Activated T-helper 1 cell treated with anti-CD3 and anti-CD28 coated beads, Interleukin-2, amount 50 U/mL, for 16 hours (primary cell): ENCODE measurements at places on chromosomes 6 and 20.

DNA sequence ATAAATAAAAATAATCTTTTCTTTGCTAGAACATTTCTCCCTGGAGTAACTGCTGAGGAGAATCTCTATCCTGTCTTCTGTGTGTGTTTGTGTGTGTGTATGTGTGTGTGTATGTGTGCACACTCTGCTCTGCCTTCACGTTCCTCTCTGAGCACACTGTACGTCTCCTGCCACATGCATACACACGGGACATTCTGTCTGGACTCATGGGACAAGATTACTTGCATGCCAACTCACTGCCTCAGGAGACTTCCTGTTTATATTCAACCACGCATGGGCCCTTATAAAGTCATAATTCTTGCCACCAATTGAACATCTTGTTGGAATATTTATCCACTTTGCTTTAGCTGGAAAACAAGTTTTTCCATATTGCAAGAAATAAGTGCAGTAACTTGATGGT, 930.6 kb downstream of the KIF16B start:
- no peak for DNase-seq

- DNase-seq: no peak
Observed at GRCh38 chr6:149079911-149080491, 237.5 kb upstream of the TAB2 start.

GRCh38 chr6:15947923-15948322, 181.0 kb upstream of the MYLIP start:
- DNase-seq: no peak

GRCh38 chr6:42224222-42225028, 6.8 kb upstream of the MRPS10 start:
- no peak for DNase-seq

GRCh38 chr20:25574411-25574810, 10.9 kb downstream of the NINL start:
- DNase-seq: no peak

DNA sequence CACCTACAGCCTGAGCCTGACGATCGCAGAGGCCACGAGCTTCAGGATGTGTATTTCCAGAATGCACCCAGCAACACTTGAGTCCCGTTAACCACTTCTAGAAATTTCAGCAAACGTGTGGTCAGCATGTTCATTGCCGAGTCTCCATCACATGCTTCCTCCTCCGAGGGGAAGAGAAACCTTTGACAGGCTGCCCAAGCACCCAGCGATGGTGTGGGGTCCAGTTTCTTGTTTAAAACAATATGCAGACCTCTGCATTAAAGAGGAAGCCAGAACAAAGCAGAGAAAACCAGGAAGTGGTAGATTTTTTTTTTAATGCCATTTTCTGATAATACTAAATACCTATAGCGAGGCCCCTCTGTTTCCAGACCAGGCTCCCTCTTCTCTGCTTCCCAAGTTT, 71.9 kb downstream of the GNAS-AS1 start:
- no peak for DNase-seq
